Activated CD8-positive, alpha-beta memory T cell treated with anti-CD3 and anti-CD28 coated beads for 1 hour (primary cell): ENCODE measurements at places on chromosomes 12 and 14.

DNA sequence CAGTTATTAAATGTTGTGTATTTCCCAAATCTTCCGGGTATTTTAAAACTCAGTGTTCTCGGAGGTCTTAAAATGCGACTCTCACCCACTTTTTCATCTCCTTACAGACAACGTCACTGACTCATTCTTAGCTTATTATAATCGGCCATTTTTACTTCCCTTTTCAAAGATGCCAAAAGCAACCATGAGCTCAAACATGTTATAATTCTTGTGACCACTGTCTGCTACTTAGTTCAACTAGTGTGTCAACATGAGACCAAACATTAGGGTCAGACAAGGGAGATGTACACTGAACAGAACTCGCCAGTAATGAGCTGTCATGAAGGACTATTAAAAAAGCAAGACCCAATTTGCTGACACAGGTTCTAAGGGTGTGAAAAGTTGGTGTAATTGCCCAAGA lies 4.2 kb upstream of the GRIP1 start:
- no peak for DNase-seq

DNA sequence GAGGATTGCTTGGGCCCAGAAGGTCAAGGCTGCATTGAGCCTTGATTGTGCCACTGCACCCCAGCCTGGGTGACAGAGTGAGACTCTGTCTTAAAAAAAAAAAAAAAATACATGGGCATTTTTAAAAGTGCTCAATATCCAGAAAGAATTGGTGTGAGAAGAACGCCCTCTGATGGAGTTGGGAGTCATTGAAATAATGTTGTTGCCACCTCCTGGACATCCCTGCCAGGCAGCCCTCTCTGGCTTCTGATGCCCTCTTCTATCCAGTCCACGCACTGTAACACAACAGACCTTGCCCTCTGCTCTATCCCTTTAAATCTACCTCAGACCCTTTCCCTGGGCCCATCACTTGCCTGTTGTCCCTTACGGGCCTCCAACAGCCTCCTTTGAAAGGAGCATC lies 4.9 kb downstream of the PTGDR start:
- DNase-seq = no peak

GRCh38 chr12:29463198-29463597 lies 34.3 kb downstream of the OVCH1 start:
- DNase-seq = no peak

DNA sequence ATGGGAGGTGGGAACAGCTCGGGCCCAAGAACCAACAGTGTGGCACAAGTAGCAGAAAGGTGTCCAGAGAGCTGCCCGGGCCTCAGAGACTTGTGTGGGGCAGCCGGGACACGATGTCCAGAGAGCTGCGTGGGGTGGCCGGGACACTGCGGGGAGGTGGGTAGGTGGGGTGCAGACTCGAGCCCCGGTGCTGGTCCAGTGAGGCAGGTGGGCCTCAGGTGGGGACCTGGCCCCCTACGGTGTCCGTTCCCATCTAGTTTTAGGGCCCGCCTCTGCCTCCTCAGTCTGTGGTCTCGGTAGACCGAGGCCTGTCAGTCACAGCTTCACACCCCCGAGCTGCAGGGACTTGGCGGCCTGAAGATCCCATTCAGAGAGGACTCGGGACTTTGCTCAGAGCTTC lies 6.3 kb upstream of the FBRSL1 start:
- DNase-seq = no peak

- DNase-seq = no peak
These were observed 117.6 kb downstream of the SLC25A47 start for GRCh38 chr14:100440758-100441203.

GRCh38 chr12:109741286-109741969 lies 27.8 kb downstream of the FAM222A start:
- DNase-seq = no peak

GRCh38 chr12:19244312-19244711 lies 114.8 kb downstream of the PLEKHA5 start:
- no peak for DNase-seq

DNA sequence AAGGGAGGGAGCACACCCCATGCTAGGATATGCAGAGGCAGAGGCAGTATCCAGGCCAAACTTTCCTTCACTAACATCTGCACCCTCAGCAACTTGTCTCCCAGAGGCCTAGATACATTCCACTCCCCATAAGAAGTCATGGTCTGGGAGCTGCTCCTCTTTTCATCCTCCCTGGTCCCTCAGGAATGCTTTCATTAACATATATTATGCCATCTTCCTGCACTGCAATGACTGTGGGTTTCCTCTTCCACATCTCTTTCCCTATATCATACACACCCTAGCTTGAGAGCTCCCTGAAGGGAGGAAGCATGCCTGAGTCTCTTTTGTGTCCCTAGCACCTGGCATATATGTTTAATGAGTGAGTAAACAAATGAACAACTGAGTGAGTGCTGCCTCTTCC lies 8.6 kb downstream of the DDN start:
- no peak for DNase-seq

- DNase-seq = no peak
These were observed 303.8 kb upstream of the DDHD1 start for GRCh38 chr14:53456931-53457330.

DNA sequence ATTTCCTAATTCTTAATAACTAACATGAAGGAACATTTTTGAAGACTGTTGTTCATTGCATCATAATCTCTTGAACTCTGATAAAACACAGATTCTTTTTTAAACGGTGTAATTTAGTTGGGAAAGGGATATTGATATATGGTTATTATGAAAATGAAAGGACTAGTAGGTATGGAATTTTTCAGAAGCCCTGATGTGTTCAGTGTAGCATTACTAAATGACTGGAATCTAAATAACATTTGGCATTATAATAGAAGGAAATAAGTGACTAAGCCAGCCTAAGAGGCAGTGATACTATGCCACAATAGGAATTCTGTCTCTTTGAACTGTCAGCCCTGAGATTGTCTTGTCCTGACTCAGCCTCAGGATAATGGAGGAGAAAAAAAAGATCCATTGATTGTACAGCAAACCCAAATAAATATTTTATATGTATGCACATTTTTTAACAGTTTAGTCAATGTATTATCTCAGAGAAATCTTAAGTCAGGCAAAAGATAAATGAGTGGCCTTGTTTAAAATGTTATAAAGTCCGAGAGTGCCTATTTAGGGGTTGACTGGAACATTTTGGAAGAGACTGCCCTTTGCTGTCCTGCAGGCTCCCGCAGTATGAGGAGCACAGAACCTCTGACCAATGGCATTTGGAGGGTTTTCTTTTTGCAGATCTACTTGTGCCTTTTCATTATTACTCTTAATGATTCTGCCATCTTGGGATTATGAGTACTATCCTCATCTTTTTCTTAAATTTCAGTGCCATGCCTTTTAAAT lies 271.2 kb downstream of the EGLN3 start:
- no peak for DNase-seq

DNA sequence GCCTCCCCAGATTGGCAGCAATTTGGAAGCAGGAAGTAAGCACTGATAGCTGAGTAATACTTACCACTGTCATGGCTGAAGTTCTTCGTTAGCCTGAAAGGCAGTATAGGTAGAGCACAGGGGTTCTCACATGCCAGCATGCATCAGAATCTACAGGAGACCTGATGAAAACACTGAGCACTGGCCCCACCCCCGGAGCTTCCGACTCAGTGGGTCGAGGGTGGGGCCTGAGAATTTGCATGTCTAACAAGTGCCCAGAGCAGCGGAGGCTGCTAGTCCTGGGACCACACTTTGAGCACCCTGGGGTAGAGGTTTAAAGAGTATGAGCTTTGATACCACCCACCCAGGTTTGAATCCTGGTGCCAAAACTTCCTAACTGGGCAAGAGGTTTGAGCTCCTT lies 89.6 kb downstream of the FBXW8 start:
- DNase-seq = no peak
